ENCODE measurements at places on chromosomes 13 and 19. TPM values are rescaled to one million over a fixed set of nuclear protein-coding genes. Genes with fewer than 3 reads are reported as not detected.

The CAMSAP3 gene
- total RNA-seq = 61.3 TPM

The SAFB gene
- 92.9 TPM for total RNA-seq

The LIM2 gene
- total RNA-seq = not detected

The OR7C1 gene
- total RNA-seq = 0.14 TPM

The LRRC8E gene
- total RNA-seq = 4.1 TPM

The NOVA2 gene
- 3.1 TPM for total RNA-seq

The C19orf53 gene
- total RNA-seq = 91.3 TPM

The SMIM44 gene
- 3.7 TPM for total RNA-seq

The SHC2 gene
- total RNA-seq = 139 TPM

The NLRP5 gene
- not detected for total RNA-seq

The RYR1 gene
- total RNA-seq = 4.9 TPM

The B3GNT8 gene
- 2.4 TPM for total RNA-seq
